HFFc6 (cell line): ENCODE measurements at places on chromosomes 2 and 18. TPM values are rescaled to one million over a fixed set of nuclear protein-coding genes. Genes with fewer than 3 reads are reported as not detected.

DNA sequence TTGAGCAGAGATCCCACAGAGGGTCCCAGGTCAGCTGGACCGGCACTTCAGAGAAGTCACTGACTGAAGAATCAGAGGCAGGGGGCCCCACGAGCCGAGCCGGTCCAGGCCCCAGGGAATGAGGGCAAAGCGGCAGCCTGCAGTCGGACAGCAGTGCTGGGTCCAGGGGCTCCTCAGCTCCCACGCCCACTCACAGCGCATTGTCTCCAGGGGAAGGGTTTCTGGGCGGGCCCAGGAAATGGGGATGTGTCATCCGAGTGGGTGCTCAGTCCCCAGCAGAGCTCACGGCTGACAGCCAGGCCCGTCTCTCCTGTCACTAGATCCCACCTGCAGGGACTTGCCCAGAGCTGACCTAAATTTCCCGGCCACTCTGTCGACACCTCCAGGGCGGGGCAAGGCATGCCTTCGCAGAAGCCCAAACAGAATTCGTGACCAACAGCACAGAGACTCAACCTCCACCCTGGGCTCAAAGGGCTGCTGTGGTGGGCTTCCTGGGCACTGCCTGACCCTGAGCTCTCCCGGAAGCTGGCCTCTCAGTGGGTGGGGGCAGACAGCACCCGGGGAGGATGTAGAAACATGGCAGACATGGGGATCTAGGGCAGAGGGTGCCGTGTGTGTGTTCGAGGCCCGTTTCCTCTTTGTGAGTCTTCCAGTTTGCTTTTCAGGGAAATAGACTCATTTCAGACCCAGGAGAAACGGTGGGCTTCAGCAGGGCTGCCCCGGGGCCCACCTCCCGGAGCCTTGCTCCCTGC, 42.1 kb upstream of the TAF1B start:
- no peaks in the 10 kb centered on the region for H3K36me3 ChIP-seq
- H3K4me1 ChIP-seq: peaks cover 46% of the 10 kb centered on the region
- peak overlapping the region; percentile 94 for H3K27ac ChIP-seq
- H3K27me3 ChIP-seq: peaks cover 2% of the 10 kb centered on the region
- peak; percentile 33 for DNase-seq

DNA sequence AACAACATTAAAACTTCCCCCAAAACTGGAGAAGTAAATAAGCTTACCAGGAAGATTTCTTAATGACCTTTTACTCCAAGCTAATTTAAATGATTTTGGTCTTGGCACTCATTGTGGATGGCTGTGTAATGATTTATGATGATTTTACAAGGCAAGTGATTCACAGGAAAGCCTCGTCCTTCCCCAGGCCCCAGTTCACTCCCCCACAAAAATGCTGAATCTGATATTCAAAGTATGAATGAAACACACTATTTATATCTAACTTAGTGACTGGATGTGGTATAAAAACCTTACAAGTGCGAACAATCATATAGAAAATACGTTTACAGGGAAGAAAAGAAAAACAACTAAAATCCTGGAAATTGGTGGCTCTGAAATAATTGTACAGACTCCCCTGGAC, 49.8 kb downstream of the ZNF516 start:
- DNase-seq: peak; percentile 88
- H3K4me3 ChIP-seq: peak overlapping the region; percentile 82
- peaks cover 4% of the 10 kb centered on the region; the same call in 1 of the 2 replicates for H3K27me3 ChIP-seq
- H3K36me3 ChIP-seq: peaks cover 28% of the 10 kb centered on the region
- H3K27ac ChIP-seq: peak overlapping the region; percentile 97

The PJVK gene
- 0.66 to 0.87 TPM (median 0.67 TPM) in 3 replicates for total RNA-seq

DNA sequence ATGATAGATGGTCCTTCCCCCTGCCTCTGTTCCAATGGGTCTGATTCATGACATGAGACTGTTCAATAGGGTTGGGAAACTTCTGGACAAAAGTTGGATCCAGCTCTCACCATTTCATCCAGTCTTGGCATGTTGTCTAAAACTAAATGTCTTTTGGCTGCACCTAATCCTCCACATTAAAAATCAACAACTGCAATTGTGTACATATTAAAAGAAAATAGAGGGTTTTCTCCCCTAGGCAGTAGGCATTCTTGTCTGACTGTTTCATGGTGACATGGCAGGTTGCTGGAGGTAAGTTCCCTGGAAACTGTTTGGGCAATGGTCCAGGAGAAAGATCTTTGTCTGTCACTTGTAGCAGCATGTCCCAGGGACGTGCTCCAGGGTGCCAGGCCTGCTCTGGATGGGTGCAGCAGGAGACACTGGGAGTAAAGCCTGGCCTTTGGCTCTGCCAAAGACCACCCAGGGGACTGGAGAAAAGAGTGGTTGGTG, 135.8 kb downstream of the TCF4 start:
- no peaks in the 10 kb centered on the region; the same call in none of the 2 replicates for H3K27me3 ChIP-seq
- no peak overlapping the region for H3K4me3 ChIP-seq
- peaks cover 23% of the 10 kb centered on the region for H3K4me1 ChIP-seq
- H3K27ac ChIP-seq: no peak overlapping the region

DNA sequence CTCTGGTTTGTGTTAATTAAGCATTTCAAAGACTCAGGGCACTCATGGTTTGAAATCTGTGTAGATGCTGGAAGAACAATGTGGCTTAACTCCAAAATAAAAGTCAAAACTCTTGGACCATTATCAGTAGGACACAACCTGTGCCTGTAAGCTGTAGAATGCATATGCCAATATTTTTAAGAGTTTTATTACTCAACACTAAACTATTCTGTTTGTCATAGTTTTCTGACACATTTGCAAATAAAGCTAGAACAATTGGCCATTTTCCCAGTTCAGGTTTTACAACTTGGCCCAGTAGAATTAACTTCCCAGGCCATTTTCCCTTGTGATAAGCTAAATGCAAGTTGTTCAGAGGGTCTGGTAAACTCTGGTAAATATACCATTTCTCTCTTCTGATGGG, 713.1 kb downstream of the CBLN2 start:
- DNase-seq: no peak

DNA sequence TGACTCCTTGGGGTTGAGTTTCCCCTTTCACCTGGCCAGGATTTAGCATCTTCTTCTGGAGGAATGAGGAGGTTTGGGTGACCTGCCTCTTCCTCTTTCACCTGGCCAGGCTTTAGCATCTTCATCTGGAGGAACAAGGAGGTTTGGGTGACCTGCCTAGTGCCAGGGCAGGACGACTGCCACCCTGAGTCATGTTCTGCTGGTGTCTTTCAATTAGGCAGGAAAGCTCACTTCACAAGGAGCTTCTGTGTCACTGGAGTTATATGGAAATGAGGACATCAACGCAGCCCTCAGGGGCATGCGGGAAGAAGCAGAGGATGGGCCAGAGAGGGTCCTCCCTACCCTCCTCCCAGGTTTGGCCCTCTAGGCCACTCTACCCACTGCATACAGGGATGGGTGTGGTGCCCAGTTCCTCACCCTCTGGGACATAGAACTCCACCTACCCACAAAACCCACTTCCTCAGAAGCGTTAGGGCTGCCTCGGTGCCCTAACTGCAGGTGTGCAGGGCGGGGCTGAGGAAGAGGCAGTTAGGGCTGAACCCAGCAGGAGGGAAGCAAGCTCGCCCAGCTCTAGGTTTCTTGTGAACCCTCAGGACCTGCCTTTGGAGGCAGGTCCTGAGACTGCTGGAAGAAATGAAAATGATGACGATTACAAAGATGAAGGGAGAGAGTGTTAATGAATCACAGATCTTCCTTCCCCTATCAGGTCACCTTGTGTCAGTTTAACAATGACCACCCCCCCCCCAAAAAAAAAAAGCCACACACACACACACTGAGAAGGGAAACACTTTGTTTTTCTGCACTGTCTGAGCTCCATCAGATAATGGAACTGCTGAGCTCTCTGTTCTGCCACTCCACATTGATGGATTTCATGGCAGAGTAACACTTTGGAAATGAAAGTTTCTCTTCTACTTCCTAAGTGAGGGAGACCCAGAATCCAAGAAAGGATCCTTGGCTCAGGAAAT, 71.0 kb downstream of the ARL4C start:
- peaks cover 49% of the 10 kb centered on the region for H3K4me1 ChIP-seq
- no peak overlapping the region for H3K27ac ChIP-seq
- no peaks in the 10 kb centered on the region for H3K27me3 ChIP-seq
- DNase-seq: no peak

The CCDC85A gene
- total RNA-seq: 25.5 to 39.3 TPM (median 25.7 TPM) in 3 replicates

DNA sequence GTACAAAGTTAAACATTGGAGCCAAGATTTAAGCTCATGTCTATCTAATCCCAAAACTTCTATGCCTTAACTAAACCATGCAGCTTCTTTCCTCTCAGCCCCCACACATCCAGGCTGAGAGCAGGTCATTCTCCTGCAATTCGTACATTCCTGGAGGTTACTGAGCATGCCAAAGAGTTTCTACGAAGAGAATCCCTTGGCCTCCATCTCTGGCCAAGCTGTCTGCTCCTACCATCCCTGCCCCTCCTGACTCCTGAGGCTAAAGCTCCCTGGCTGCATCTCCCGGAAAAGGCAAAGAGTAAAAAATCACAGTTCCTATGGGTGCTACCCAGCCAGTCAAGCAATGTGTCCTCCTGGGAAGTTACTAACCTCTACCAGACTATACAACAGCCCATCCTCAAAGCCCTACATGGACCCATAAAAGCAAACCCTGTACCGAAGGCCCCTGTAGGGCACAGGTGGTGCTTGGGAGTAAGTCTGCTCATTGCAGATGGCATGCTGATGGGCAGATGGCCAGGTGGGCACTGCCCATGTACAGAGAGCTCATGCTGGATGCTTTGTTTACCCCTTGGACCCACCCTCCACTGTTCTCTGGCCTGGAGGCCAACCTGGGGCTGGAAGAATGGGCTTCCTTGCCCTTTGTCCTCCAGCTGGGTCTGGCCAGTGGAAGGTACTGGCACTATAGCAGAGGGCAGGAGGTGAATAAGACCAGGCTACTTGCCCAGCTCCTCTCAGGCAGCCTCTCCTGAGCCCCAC, 99.5 kb downstream of the TTC32 start:
- H3K27ac ChIP-seq: peak overlapping the region; percentile 62
- H3K4me3 ChIP-seq: peak overlapping the region; percentile 22; the same call in 1 of the 2 replicates
- peaks cover 45% of the 10 kb centered on the region for H3K4me1 ChIP-seq
- H3K27me3 ChIP-seq: peaks cover 18% of the 10 kb centered on the region
- H3K36me3 ChIP-seq: no peaks in the 10 kb centered on the region

DNA sequence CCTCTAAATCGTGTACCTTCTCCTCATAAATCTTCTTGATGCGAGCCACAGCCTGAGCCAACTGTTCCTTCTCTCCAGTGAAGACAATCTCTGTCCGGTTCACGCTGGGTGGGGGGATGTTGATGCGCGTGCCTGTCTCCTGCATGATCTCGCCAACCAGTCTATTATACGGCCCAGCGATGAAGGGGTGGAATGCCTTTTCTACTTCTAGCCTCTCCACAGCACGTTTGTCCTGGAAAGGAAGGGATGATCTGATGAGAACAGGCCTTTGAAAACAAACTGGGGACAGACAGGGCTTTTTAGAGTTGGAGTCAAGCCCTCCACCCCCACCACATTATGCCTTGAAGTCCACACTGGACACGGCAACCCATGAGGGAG, 59.3 kb downstream of the HDLBP start:
- H3K36me3 ChIP-seq: peaks cover 57% of the 10 kb centered on the region
- peaks cover 26% of the 10 kb centered on the region for H3K4me1 ChIP-seq
- no peak overlapping the region for H3K27ac ChIP-seq
- DNase-seq: no peak
- H3K4me3 ChIP-seq: no peak overlapping the region

- H3K27ac ChIP-seq: no peak overlapping the region
- no peaks in the 10 kb centered on the region for H3K27me3 ChIP-seq
- DNase-seq: no peak
Observed at GRCh38 chr2:195646424-195646823, 10.6 kb upstream of the SLC39A10 start.

- DNase-seq: no peak
- H3K27me3 ChIP-seq: peaks cover 4% of the 10 kb centered on the region
- H3K4me1 ChIP-seq: peaks cover 53% of the 10 kb centered on the region
- H3K4me3 ChIP-seq: peak overlapping the region; percentile 86
Observed at GRCh38 chr2:61177727-61178549, 15.9 kb downstream of the C2orf74 start.

The DSC1 gene
- total RNA-seq: not detected in 3 replicates

The MC5R gene
- total RNA-seq: not detected in 3 replicates

The KLHL41 gene
- 0.15 to 0.35 TPM (median 0.26 TPM) in 3 replicates for total RNA-seq

The SAG gene
- not detected in 2 replicates for total RNA-seq

GRCh38 chr2:172753610-172754009, 18.0 kb downstream of the RAPGEF4 start:
- no peak for DNase-seq
- H3K27me3 ChIP-seq: peaks cover 21% of the 10 kb centered on the region
- H3K4me1 ChIP-seq: no peaks in the 10 kb centered on the region
- no peak overlapping the region for H3K27ac ChIP-seq
- no peaks in the 10 kb centered on the region for H3K36me3 ChIP-seq

- peak overlapping the region; percentile 53; the same call in 1 of the 2 replicates for H3K27ac ChIP-seq
- H3K36me3 ChIP-seq: peaks cover 9% of the 10 kb centered on the region
- no peak overlapping the region for H3K4me3 ChIP-seq
- DNase-seq: peak; percentile 28
Observed at GRCh38 chr18:62937065-62937464, 221.7 kb downstream of the PHLPP1 start.

DNA sequence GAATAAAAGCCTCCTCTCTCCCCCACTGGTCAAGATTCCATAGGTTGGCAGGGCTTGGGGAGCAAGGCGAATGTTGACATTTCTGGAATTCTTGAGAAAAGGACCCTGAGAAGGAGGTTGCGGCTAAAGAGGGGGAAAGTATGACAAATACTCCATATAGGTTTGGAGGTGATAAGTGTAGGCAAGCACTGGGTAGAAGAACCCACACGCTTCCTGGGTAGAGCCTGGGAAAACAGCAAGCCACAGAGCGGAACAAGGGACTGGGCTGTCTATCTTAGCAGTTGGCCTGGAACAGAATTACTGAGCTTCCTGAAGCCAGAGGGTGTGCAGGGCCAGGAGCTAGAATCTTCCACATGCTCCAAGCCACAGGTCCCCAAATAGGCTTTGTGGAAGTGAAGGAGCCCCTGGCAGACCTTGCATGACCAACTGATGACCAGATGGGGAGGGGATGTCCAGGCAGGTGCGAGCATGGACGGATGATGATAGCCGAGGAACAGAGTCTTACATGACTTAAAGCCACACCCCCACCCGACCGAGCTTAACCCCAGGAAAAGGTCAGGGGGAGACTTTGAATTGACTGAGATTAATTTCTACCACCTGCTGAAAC, 9.9 kb downstream of the PRKAG3 start:
- no peaks in the 10 kb centered on the region for H3K4me1 ChIP-seq
- no peak overlapping the region for H3K4me3 ChIP-seq
- no peak overlapping the region for H3K27ac ChIP-seq
- DNase-seq: no peak
- H3K36me3 ChIP-seq: no peaks in the 10 kb centered on the region

The TSPYL6 gene
- not detected in 3 replicates for total RNA-seq

The ALKAL2 gene
- total RNA-seq: not detected in 3 replicates

The AMER3 gene
- not detected in 3 replicates for total RNA-seq

- no peaks in the 10 kb centered on the region for H3K36me3 ChIP-seq
- H3K4me1 ChIP-seq: peaks cover 46% of the 10 kb centered on the region
- no peak overlapping the region for H3K27ac ChIP-seq
- DNase-seq: peak; percentile 57
Observed at GRCh38 chr2:113203901-113204519, 30.2 kb downstream of the PSD4 start.

GRCh38 chr2:236665572-236666118, 96.0 kb downstream of the ACKR3 start:
- H3K36me3 ChIP-seq: peaks cover 7% of the 10 kb centered on the region
- DNase-seq: no peak
- H3K4me1 ChIP-seq: peaks cover 38% of the 10 kb centered on the region
- no peak overlapping the region for H3K27ac ChIP-seq
- H3K4me3 ChIP-seq: no peak overlapping the region
